NCI-H1436 (cell line): ENCODE measurements at places on chromosomes 16 and 17.

GRCh38 chr17:70636517-70637133 is 467.3 kb downstream of the KCNJ2 start:
- peak; percentile 52 for DNase-seq

DNA sequence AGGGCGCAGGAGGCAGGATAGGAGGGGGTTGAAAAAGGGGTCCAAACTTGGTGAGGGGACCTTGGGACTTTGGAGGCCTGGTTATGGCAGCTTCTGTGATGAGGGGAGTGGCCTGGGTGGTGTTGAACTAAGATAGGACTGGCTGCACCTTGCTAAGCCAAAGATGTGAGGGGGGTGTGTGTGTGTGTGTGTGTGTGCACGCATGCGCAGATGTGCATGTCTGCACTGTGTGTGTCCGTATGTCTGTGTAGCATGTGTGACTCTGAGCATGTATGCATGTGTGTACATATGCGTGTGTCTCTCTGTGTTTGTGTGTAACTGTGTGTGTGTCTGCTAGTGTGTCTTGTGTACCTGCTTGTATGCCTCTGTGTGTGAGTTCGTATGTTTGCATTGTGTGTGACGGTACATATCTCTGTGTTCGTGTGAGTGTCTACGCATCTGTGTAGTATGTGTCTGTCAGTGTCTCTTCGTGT is 4.1 kb downstream of the SLC16A5 start:
- DNase-seq = no peak

DNA sequence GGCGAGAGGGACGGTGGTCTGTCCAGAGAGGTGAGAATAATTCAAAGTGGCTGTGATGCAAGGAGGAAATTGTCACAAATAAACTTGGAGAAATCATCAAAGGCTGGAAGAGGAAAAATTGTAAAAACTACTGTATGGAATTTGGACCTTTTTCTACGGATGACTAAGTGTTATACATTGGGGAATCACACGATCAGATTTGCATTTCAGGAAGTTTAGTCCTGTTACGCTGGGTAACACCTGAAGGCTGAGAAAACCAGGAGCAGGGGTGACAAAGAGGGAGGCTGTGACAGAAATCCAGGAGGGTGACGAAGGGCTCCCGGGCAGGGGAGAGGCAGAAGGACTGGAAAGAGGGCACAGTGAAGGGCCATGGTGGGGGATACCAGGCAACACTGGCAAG is 511.7 kb downstream of the CDH13 start:
- DNase-seq = no peak

- DNase-seq = no peak
Measured at GRCh38 chr16:12358898-12359297, 382.4 kb downstream of the SNX29 start.

DNA sequence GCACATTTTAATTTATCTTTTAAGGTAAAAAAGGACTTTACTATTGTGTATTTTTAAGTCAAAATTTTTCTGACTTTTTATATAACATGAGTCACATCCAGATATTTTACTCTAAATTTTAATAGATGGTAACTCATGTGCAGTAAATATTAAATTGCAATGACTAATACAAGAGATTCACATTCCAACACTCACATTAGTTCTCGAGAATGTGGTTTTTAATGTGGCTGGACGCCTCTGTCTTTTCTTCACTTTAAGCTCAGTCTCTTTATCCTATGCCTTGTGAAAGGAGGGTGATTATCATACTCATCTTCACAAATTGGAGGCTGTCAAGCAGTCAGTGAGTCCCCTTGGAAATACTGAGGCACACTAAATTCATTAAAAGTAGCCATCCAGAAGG is 315.6 kb downstream of the HS3ST3B1 start:
- DNase-seq = no peak

GRCh38 chr17:2004435-2004952 is 20.6 kb downstream of the RTN4RL1 start:
- DNase-seq = no peak
